ENCODE measurements at places on chromosomes 11 and 22. TPM values are rescaled to one million over a fixed set of nuclear protein-coding genes. Genes with fewer than 3 reads are reported as not detected.

MS4A5 gene
- not detected for total RNA-seq

KCNK7 gene
- total RNA-seq: not detected

NXPE4 gene
- not detected for total RNA-seq

RFPL1 gene
- not detected for total RNA-seq

NLRP6 gene
- total RNA-seq: not detected
